ENCODE measurements at places on chromosomes 6 and 20. TPM values are rescaled to one million over a fixed set of nuclear protein-coding genes. Genes with fewer than 3 reads are reported as not detected.

Gene MATN4
- 0.23 TPM for total RNA-seq

Gene SLC4A11
- 3.1 TPM for total RNA-seq

Gene ZNF217
- 21.0 TPM for total RNA-seq

Gene TBX18
- 26.1 TPM for total RNA-seq

- no peak for DNase-seq
These were observed 685.6 kb downstream of the DOK5 start for GRCh38 chr20:55160996-55161395.

- no peak for DNase-seq
These were observed 15.6 kb downstream of the GTSF1L start for GRCh38 chr20:43711098-43711654.

DNA sequence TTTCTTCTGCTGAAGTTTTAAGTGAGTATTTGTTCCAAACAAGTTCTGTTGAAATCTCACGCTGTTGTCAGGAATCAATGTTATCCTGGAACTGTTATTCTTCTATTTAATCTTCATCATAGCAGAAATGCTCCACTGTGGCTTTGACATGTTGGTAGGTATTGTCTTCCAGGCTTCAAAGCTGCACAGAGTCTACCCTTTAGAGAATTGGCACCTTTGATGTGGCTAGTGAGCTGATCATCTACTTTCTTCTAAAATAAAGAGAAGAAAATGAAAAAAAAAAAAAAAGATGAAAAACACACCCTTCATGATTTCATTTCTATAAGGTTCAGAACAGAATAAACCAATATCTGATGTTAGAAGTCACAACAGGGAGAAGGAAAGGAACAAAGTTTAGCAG, 5.8 kb upstream of the ZSCAN23 start:
- no peak for DNase-seq

DNA sequence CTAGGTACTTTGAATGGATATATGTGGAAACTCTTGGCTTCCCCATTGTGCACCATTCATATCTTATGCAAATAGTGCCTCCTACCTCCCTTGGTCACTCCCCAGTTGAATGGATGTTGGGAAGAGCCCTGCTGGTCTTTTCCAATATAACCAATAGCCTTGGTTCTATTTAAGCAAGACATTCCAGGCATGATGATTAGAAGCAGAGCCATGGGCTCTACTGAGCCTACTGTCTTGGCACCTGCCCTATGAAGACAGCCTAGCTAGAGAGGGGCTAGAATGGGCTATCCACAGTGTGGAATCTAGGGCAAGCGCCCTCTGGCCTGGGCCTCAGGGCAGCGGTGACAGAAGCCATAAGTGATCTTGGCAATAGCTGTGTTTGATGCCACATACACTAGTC, 15.6 kb downstream of the SLC17A1 start:
- no peak for DNase-seq

GRCh38 chr20:41786158-41786557, 168.0 kb upstream of the CHD6 start:
- DNase-seq, result no peak

DNA sequence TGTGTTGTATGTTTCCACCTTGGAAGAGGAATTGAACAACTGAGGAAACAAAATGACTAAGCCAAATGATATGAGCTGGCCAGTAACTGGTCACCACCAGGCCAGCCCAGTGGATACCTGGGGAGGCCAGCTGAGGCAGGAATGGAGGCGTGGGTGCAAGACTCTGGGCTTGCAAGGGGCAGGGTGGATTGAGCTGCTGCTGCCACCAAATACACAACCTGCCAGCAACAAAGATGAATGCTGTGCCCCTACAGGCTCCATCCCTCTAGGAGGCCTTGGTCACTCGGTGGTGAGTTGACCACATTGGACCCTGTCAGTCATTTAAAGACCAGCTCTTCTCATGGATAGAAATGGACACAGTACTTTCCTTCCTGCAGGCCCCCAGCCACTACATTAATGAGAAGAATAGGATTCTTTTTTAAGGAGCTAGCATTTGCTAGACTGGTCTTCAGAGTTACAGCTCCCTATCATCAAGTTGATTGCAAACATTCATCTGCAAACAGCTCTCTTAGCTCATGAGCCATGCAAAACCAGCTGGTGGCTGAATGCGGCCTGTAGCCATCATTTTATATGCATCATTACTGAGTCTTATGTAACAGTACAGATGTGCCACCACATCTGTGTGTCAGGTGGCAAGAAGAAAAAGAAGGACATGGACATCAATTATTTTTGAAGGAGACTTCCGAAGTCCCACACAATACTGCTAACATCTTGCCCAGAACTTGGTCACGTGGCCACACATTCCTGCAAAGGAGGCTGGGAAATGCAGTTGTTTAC, 26.3 kb upstream of the SLC22A3 start:
- no peak for DNase-seq

- DNase-seq, result no peak
These were observed 27.1 kb downstream of the C20orf173 start for GRCh38 chr20:35502352-35502751.

- no peak for DNase-seq
These were observed 222.9 kb downstream of the SLC24A3 start for GRCh38 chr20:19435316-19435715.
